ENCODE measurements at places on chromosomes 6 and 20.

GRCh38 chr6:27296106-27296783, 15.8 kb downstream of the POM121L2 start:
- peak; percentile 11 for DNase-seq

GRCh38 chr20:53146201-53146891, 174.2 kb downstream of the TSHZ2 start:
- DNase-seq: no peak

DNA sequence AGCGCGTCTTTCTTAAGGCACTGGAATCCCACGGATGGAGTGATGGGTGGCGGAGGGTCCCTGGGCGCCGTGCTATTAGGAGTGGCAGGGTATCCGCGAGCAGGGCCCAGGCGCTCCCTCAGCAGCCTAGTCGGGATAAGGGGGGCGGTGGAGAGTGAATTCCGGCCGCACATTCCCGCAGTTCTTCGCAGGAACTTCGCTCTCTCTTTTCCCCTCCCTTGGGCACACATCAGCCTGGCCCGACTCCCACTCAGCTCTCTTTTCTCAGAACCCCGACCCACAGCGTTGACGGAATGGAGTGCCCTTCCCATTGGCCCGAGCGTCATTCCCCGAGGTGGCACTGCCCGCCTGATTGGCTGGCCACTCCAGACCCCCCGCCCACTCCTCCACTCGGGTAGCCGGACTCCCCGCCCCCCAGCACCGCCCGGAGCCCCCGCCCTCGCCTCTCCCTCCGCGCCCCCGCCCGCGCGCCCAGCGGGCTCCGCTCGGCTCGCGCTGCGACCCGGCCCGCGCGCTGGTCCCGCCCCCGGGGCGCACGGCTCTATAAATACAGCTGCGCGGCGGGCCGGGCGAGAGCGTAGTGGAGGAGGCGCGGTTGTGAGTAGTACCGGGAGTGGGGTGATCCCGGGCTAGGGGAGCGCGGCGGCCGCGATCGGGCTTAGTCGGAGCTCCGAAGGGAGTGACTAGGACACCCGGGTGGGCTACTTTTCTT, at the start of gene ID4:
TSS of gene ID4 (plus strand) at position 572 of the 712 bp plus-strand sequence. CDS start 385 bp downstream, outside the sequence.
- peak; percentile 90 for DNase-seq

DNA sequence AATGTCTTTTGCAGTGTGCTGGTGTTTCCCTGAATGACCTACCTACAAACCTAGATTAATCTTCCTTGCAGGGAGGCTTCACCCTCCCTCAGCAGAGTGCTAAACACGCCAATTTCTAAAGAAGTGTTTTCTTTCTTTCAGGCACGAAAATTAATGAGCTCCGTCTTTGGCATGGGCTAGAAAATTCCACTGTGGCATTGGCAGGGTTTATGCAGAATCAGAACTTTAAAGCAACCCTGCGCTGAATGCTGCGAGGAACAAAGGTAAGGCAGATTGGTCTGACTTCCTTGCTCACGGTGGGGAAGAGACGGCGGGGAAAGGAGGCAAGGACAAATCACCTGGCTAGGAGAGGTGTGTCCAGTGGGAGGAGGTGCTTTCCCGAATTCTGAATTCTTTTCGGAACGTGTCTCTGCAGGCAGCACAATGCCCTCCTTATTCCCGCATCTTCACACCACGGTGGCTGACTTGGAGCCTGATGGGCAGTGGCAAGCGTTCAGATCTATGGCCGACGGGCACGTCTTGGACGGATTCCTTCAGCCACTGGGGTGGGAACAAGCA, 6.2 kb upstream of the BANF2 start:
- DNase-seq: no peak

DNA sequence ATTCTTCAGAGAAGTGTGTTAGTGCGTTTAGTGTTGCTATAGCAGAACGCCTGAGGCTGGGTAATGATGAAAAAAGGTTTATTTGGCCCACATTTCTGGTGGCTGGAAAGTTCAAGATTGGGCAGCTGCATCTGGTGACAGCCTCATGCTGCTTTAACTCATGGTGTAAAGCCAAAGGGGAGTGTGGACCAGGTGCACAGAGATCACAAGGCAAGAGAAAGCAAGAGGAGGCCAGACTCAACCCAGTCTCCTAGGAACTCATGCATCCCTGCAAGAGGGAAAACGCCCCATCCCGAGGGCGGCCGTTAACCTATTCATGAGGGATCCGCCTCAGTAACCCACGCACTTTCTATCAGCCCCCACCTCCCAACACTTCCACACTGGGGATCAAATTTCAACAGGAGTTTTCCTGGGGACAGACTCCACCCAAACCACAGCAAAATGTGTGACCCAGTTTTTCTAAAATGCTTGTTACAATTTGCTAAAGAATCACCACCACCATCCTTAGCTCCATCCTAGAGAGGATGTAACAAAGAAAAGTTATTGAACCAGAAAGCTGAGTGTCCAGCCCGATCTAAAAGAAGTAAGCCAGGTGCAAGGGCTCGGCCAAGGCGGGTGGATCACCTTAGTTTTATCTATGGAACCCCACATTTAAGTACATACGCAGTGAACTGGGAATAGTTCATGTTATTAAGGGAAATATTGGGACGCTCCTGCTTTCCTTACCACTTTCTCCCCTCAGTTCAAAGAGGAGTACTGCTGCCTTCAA, 164.8 kb downstream of the QKI start:
- DNase-seq: no peak

GRCh38 chr6:52116605-52116948, 29.2 kb upstream of the PKHD1 start:
- DNase-seq: no peak

DNA sequence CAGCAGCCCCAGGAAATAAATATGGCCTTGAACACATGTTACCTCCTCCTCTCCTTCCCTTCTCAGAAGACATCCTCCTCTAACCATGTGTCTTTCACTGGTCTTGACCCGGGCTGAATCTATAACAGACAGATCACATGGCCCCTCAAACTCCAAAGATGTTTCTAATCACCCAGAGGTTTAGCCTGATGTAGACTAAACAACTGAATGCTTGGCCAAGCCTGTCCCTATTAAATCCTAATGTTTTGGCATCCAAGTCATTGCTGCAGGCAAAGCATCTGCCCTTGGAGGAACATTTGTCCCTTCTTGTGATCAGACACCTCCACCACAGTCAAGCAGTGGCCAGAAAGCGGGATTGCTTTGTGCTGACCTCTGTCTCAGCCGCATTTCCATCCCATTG, 65.5 kb downstream of the ANKRD60 start:
- no peak for DNase-seq

DNA sequence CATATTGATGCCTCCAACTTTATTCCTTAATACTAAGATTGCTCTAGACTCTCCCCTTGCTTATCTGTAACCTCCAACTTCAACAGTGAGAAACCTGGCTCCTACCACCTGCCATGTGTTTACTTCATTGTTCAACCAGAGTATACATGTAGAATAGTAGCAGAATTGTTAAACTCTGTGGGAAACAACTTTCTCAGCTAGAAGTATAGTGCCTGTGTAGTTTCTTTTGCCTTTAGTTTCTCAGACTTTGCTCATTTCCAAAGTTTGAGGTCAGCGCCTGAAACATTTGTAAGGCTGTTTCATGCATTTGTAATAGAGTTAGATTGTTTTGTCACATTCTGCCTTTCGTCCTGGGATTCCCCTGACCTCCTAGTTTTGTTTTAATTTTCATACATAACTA, 34.9 kb upstream of the HECA start:
- no peak for DNase-seq

DNA sequence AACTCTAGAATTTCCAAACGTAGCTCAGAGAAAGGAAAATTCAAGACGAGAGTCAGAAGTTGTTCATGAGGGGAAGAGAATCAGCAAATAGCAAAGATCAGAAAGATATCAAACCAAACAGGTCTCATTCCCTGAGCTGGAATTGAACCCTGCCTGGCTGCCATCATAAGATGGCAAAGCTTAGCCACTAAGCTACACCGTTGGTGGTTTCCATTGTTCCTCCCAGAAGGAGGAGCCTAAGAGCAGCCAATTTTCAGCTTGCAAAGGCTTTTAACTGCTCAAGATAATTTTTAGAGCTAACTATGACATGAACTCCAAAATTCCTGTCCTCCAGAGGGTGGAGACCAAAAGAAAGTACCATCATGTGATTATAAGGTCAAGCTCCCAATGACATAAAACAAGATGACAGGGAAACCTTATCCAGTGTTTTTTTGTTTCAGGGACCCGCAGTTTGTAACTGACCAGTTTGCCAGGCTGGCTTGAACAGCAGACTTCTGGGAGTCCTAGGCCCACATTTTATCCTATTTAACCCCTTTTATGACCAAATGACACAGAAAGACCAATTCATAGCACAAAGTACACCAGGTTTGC, 55.9 kb downstream of the COL11A2 start:
- DNase-seq: no peak

GRCh38 chr20:4664691-4665360, 56.9 kb upstream of the PRND start:
- DNase-seq: no peak

- no peak for DNase-seq
Observed at GRCh38 chr6:109050447-109051102, 44.1 kb downstream of the SESN1 start.

DNA sequence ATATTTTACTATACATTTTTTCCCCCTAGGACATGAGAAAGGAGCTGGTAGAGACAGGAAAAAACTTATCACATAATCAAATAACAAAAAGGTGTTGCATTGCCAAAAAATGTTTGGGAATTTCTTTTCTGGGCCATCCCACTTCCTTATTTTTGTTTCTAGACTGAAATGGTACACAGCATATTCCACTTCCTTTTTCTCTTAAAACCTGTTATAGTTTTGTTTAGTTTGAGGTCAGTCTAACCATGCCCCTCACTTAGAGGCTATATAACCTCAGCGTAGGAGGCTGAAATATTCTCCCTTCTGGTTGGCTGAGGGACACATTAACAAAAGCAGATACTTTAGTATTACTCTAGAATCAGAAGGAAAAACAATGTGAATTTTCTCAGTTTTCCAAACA, 323.9 kb downstream of the GJA1 start:
- DNase-seq: no peak

GRCh38 chr6:71402096-71402495, 113.5 kb downstream of the OGFRL1 start:
- DNase-seq: no peak

GRCh38 chr6:136767570-136768309, 24.5 kb downstream of the MAP3K5 start:
- no peak for DNase-seq

- no peak for DNase-seq
Observed at GRCh38 chr6:39926668-39927067, 7.6 kb downstream of the MOCS1 start.

GRCh38 chr20:50844430-50845100, 49.7 kb downstream of the BCAS4 start:
- no peak for DNase-seq

- no peak for DNase-seq
Observed at GRCh38 chr6:161104966-161105365, 113.4 kb downstream of the MAP3K4 start.

GRCh38 chr6:161169696-161170095, 104.2 kb downstream of the AGPAT4 start:
- no peak for DNase-seq

- DNase-seq: no peak
Observed at GRCh38 chr6:52577778-52578463, 1.1 kb upstream of the TRAM2 start.

GRCh38 chr20:17470973-17471372, 60.2 kb downstream of the BFSP1 start:
- DNase-seq: no peak

GRCh38 chr20:49851991-49852390, 39.4 kb downstream of the SLC9A8 start:
- no peak for DNase-seq

GRCh38 chr6:138410972-138411880, 7.2 kb downstream of the HEBP2 start:
- no peak for DNase-seq

DNA sequence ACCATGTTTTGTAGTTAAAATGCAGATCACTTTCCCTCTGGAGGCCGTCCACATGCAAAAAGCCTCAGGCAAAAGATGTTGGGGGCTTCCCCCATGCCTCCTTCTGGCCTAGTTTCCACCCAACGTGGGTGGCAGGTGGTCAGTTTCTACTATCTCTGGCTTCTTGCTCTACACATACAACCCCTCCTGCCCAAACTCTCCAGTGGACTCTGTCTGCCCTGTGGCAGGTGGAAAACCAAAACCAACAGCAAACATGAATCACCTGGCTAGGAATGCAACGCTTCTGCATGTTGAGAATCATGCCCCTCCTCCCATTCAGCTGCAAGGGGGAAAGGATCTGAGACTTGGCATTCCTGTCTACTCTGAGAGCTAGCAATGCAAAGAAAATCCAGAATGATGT, 94.8 kb downstream of the MBOAT1 start:
- DNase-seq: no peak

- no peak for DNase-seq
Observed at GRCh38 chr6:130810307-130811030, 16.7 kb upstream of the SMLR1 start.

GRCh38 chr6:76768556-76768955, 694.7 kb downstream of the HTR1B start:
- DNase-seq: no peak

GRCh38 chr6:32622545-32623401, 14.4 kb upstream of the HLA-DQA1 start:
- peak; percentile 66 for DNase-seq

DNA sequence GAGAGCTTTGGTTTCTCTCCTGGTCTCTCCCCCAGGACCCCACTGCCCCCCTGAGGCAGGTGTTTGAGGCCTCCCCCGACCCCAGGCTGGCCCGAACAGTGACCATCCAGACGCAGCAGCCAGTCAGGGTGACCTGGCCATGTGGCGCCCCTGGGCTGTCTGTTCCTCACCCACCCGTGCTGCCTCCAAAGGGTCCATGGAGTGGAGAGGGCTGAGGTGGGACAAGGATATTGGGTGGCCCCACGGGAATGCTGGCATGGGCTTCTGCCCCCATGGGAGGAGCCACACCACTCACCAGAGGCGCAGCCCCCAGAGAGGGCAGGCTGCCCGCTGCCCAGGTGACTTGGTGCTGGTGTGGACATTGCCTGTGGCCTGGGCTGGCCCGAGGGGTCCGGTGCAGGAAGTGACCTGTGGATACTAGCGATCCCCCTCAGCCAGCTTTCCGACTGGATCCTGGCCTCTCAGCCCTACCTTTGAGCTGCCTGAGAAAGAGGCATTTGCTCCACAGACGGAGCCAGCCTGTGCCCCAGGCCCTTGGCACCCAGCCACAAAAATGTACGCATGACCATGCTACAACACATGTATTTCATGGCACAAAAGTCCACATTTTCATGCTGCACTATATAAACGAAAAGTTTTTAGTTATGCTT, 50.8 kb downstream of the BCAS4 start:
- DNase-seq: no peak

- DNase-seq: no peak
Observed at GRCh38 chr20:10492065-10492464, 57.0 kb downstream of the SLX4IP start.

DNA sequence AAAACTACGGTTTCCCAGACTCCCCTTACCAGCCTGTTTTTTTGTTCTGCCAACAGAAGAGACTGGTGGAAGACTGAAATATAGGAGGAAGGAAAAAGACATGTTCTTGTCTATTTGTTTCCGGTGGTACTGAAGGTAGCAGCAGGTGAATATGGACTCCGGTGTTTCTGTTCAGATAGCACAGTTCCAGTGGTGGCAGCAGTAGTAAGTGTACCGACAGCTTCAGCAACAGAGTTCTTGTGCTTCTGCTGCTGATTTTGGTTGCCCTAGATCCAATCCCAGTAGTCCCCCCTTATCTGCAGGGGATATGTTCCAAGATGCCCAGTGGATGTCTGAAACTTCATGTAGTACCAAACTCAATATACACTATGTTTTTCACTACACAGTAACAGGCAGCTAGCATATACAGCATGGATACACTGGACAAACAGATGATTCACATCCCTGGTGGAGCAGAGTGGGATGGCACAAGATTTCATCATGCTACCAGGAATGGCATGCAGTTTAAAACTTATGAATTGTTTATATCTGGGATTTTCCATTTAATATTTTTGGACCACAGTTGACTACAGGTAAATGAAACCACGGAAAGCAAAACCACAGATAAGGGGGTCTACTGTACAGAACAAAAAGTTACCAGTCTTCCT, 301.8 kb downstream of the BTBD9 start:
- no peak for DNase-seq

Data from mucosa of descending colon (tissue), 3 donors.